ENCODE measurements at places on chromosomes 5 and 9.

- no peak for DNase-seq
Measured at GRCh38 chr5:31359839-31360238, 166.4 kb downstream of the CDH6 start.

DNA sequence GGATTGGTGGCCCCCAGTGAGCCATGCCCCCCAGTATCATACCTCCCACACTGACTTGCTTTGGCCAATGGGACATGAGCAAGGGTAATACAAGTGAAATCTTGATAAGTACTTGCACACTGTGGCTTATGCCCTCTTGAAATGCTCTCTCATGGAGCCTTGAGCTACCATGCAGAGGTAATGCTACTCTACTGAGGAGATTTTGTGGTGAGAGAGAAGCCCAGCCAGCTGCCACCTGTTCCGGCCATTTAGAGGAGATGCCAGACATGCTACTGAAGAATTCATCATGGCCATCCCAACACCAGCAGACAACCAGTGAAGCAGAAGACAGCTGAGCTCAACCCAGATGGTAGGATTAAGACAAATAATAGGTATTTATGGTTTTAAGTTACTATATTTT, 299.5 kb downstream of the MEF2C start:
- DNase-seq: no peak

- DNase-seq: no peak
Measured at GRCh38 chr9:6538666-6539071, 106.9 kb downstream of the GLDC start.

DNA sequence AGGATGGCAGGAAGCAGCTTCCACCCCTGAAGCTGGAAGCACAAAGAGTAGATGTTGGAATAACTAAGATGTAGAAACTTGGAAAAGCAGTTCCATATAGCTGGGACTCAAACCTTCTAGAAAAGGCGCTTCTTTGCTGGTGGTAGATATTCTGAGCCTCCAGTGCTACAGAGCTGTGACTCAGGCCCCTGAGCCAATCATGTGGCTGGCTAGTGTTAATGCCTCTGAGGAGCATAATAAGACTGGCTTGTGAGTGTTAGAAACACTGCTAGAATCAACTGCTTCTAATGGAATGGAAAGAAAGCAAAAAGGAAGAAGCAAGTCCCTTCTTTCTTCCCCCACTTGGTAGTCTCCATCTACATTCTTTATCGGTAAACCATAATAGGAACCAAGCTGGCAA, 234.2 kb upstream of the DMAC1 start:
- no peak for DNase-seq

- DNase-seq: no peak
Measured at GRCh38 chr5:41457094-41457493, 53.3 kb downstream of the PLCXD3 start.

DNA sequence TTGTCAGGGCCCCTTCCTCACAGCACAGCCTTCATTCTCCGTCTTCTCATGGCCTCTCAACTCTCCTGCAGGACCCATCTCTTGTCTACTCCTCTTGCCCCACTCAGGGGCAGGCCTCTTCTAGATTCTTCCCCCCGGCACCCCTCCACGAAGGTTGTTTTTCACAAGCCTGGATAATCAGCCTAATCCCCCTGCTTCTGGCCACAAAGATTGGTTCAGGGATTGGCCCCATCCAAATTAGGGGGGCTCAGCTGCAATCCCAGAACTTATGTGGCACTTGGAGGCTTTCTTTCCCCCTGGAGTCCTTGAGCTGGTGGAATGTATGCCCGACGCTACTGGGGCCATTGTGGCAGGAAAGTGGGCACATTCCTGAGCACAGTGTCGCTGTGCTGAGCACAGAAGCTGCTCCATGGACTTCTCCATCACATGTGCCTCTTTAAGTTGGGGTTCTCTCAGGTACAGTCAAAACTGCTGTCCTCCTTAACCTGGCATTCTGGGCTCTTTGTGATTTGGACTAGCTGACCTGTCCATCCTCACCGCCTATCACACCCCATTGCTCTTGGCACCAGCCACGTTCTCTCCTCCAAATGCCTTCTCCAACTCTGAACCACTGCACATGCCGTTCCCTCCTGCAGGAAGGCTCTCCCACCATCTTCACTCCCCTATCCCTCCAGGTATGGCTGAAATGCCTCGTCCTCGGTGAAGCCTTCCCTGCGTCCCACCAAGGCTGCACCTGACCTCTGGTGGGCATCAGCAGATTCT, 66.8 kb upstream of the RNF130 start:
- DNase-seq: no peak

DNA sequence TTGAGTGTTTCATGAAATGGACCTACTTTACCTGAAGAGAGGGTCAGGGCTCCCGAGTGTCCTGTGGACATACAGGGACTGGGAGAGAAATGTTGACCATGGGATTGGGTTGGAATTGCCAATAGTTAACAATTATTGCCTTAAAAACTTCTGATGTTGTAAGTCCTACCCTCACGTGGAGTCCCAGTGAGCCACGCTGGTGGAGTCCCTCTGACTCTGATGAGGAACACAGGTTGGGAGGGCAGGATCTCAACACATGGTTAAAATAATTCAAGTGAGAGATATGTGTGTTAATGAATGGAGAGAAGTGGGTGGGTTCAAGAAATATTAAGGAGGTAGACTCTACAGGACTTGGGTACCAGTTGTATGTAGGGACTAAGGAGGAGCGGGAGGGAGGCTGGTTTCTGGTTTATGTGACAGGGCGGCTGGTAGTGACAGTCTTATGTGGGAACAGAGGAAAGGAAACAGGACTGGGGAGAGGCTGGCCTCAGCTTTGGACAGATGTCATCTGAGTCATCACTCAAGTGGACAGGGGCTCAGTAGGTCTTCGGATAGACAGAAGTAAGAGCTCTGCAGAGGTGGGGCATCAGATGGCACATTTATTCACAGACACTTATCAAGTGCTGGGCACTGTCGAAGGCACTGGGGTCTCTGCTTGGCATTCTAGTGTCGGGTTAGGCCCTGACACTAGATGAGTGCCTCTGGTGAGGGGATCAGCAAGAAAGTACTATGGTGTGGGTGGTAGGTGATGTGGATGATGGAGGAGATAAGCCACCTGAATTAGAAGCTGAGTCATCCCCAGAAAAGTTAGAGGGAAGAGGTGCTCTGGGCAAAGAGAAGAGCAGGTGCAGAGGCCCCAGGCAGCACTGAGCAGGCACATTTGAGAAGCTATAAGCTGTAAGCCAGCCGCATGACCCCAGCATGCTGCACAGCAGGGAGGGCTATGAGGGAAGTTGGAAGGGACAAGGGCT, 27.2 kb downstream of the MAML1 start:
- DNase-seq: no peak

DNA sequence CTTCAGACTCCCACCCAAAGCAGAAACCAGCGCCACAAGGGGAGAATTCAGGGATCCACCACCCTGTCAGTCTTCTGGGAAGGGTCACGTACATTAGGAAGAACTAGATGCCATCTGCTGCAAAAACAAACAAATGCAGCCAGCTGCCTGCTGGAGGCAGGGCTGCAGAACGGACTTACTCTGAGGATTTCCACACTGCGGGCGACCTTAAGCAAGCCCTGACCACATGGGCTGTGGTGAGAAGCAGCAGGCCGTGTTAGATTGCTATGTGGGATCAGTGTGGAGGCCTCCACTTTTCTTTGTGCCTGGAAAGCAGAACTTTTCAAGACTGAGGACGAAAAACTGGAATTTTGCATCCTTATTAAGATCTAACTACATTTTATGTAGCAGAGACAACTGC, 13.4 kb upstream of the LTC4S start:
- no peak for DNase-seq

DNA sequence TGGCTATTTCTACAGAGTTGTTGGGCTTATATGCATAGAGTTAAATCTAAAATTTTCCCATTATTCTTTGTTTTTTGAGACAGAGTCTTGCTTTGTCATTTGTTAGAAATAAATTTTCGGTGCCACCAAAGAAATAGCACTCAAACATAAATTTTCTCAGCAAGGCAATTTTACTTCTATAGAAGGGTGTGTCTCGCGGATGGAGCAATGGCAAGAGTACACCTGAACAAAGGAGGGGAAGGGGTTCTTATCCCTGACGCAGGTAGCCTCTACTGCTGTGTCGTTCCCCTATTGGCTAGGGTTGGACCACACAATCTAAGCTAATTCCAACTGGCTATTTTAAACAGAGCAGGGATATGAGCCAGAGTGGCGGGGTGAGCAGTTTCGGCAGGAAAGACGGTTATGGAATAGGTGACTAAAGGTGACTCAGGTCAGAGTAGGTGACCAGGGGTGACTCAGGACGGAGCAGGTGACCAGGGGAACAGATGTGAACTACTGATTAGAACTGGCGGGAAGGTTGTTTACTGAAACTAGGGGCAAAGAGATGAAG, 57.2 kb downstream of the C9orf85 start:
- DNase-seq: no peak

- no peak for DNase-seq
Measured at GRCh38 chr9:81596679-81597418, 92.5 kb downstream of the TLE1 start.

DNA sequence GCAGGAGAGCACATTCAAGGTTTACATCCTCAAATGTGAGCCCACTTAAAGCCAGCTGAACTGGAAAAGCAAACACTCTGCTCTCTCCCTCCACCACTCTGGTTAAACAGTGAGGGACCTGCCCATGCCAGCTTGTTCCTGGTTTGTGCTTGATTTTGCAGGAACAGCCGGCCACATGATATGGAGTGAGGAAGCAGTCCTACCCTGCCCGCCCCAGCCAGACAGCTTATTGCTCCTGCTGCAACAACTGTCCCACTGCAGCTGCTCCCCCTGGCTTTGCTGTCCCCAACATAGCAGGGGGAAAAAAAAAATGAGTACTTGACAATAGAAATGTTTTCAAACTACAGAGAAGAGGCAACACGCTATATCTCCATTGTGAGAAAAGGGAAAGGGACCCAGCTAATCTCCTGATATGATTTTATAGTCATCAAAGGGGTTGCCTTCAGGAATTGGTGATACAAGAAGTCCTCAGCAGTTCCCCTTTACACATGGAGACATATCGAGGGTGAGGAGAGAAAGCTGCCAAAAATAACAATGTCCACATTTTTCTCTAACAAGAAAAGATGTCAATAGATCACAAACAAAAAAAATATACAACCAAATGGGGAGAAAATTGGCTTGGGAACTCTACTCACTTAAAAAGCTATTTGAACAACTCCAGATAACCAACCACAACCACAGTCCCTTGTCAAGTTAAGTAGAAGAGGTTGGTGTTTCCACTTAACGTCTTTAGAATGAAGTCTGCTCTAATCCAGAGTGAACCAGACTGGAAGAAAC, 4.6 kb downstream of the MYO10 start:
- no peak for DNase-seq

- DNase-seq: no peak
Measured at GRCh38 chr9:79989079-79989478, 417.3 kb downstream of the TLE4 start.

GRCh38 chr5:138711811-138712210, 41.4 kb upstream of the CTNNA1 start:
- DNase-seq: no peak

- no peak for DNase-seq
Measured at GRCh38 chr5:15103130-15103529, 231.6 kb upstream of the ANKH start.

DNA sequence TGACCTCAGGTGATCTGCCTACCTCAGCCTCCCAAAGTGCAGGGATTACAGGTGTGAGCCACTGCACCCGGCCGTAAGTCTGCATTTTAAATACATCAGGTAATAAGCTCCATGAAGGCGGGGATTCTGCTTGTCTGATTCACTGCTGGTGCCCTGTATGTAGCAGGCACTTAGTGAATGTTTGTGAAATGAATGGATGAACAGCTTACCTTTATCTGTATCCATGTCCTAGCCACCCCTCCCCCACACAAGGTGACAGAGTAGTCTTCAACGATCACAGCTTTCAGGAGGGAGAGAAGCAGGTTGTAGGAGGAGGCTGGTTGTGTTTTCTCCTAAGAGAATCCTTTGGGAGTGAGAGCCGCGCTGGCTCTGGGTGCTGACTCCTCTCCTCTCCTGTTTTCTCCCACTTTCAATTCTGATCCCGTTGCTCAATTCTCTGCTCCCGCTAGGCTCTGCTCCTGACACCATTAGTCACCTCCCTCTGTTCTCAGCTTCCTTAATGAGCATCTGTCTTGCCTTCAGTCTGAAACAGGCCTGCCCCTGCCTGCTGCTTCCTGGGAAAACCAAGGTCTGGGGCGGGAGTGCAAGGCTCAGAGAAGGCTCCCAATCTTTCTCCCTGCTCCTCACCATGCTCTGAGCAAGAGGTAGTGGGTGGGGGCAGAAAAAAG, 88.8 kb upstream of the CTNNA1 start:
- no peak for DNase-seq

DNA sequence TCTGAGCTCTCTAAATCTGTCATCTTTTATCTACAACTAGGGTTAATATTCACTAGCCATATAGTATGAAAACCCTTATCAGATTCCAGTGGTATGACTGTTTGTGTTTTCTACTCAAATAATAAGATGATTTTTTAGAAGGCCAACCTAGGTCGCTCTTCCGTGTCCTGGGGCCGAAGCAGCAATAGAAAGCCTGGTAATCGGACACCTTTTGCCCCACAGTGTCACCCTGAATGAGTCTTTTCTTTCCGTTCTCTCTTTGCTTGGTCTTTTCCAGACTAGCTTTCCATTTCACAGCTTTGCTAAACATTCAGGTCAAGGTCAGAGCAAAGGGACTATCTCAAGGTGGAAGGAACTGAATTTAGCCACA, 243.3 kb upstream of the ANKRD55 start:
- DNase-seq: no peak

DNA sequence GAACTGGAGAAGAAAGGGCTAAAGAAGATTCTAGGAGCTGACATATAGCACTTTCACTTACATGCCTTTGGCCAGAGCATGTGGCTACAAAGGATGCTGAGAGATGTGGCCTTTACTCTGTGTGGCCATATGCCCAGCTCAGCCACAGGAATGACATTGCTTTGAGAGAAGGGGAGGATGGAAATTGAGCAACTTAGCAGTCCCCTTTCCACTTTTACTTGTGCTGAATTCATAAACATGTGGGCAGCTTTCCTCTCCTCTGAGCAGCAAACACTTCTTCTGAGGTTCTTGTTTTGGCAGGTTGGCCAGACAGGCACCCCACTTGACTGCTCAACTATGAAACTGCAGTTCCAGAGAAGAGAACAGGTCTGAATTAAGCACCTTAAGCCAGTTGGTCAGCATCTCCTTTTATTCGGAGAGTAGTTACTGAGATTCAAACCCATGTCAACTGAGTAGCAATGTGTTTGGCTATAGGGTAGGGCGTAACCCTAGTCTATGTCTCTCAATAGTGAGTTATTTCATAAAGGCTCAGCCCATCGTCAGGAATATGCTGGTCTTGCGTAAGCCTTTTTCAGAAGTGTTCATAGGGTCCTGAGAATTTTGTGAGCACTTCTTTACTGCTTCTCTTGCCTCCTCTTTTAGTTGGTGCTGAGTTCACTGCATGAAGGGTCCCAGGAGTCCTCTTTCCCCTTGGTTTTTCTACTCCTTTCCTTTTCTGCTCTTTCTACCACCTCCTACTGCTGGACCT, 134.5 kb downstream of the PALM2AKAP2 start:
- DNase-seq: no peak
